Glutamatergic neuron (in vitro differentiated cells): ENCODE measurements at places on chromosomes 7 and 10. TPM values are rescaled to one million over a fixed set of nuclear protein-coding genes. Genes with fewer than 3 reads are reported as not detected.

GRCh38 chr7:8115547-8116402, 146.2 kb downstream of the ICA1 start:
- DNase-seq: no peak

DNA sequence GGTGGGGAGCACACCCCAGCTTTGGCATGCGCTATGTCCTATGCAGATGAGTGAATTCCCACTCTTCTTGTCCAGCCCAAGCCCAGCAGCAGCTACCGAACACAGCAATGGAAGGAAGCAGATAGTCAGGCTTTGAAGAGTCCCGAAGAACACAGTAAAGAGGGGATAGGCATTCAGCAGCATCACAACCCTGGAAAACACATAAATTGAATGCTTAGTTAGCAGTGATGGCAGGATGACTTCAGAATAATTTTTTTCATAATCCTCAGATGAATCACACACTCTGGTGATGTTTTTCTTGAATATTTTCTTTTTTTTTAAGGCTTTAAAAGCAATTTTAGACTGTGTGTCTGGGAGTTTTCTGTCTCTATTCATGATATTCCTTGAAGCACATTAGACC, 95.8 kb downstream of the CFAP58 start:
- DNase-seq: no peak

DNA sequence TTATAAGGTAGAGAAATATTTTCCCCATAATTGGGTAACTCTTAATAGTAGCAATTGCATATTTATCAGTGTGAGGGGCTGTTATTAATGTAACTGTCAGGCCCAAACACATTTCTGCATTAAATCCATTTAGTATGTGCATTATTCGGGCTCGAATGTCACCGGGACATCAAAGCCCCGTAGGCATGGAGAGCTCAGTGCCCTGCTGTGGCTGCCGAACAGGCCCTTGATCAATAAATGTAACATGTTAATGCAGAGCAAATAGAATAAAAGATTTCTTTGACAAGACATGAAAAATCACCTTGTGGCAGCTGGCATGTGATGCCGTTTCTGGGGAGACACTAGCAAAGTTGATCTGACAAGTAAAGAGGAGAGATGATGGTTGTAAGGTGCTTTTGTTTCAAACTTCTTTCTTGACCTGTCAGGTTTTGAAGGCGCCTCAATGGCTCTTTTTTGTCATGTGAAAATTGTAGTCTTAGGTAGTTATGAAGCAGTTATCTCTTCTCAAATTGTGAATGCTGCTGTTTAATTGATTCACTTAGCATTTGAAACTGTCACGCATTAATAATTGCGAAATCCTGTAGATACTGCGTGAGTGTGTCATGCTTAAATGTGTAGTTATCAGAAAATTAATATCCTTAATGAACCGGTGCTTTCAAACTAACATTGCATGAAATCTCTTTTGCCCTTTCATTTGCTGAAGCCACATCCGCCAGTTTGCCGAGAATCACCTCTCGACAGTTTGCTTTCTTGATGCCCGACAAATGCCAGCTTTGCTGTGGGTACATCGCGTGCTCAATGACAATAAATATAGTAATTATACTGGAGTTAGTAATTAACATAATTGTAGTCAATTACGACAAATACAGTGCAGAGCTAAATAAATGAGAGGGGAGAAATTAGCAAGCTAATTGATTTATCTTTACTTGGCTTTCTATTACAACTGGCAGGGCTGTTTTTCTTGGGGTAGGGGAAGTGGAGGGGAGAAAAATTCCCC, 19.5 kb downstream of the LRMDA start:
- DNase-seq: no peak

GRCh38 chr7:112404321-112404720, 45.9 kb upstream of the IFRD1 start:
- DNase-seq: no peak

DNA sequence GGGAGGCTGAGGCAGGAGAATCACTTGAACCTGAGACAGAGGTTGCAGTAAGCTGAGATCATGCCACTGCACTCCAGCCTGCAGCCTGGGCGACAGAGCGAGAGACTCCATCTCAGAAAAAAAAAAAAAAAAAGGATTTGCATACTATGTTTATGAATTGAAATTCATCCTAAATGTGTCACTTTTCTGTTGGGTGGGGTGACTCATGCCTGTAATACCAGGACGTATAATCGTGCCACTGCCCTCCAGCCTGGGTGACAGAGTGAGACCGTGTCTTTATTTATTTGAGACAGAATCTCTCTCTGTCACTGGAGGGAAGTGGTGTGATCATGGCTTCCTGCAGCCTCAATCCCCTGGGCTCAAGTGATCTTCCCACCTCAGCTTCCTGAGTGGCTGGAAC, 5.8 kb downstream of the ZNF212 start:
- DNase-seq: no peak

GRCh38 chr10:71082960-71083715, 129.2 kb upstream of the UNC5B start:
- DNase-seq: no peak

DNA sequence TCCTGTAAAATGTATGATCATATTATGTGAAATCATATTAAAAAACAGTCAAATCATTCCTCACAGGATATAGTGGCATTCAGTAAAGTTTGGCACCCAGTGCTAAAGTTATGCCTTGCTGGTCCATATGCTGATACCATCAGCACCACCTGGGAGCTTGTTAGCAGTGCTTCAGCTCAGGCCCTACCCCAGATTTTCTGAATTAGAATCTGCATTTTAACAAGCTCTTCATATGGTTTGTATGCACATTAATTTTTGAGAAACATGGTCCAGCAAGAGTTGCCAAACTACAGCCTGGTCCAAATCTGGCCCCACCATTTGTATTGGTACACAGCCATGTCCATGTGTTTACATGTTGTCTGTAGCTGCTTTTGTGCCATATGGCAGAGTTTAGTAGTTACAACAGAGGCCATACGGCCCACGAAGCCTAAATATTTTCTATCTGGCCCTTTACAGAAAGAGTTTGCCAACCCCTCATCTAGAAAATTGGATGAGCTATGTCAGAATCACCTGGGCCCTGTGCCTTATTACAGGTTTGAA, 30.1 kb downstream of the RAB18 start:
- no peak for DNase-seq

GRCh38 chr7:151062399-151063211, 3.2 kb downstream of the SLC4A2 start:
- DNase-seq: peak; percentile 91

- DNase-seq: no peak
Observed at GRCh38 chr7:41013117-41013516, 689.8 kb downstream of the INHBA start.

DNA sequence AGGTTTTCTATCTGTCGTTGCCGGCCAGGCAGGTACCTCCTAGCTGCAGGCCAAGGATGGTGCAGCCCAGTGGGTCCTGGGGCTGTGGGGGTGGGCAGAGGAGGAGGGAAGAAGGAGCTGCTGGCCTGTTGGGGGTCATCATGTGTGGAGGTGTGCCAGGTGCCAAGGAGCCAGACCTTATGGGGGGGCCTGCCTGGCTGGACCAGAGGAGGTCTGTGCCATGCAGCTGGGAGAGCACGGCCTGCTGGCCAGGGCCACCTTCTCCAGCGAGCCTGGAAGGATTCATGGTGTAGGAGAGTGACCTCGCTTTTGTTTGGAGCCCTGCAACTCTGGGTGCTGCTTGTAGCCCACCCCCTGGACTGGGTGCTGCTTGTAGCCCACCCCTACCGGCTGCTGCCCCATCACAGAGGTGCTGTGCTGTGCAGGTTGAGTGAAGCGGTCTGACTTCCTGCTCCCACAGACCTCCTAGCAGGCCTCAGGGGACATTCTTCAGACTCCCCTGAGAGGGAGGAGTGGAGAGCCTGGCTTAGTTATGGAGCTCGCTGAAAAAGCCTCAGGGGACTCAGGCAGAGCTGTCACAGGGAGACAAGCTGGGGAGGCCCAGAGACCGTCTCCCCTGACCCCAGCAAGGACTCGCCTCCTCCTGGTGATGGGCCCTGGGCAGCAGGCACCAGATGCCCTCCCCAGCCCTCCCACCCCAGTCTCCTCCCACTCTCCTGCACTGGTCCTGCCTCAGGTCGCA, 67.7 kb upstream of the AQP1 start:
- DNase-seq: no peak

DNA sequence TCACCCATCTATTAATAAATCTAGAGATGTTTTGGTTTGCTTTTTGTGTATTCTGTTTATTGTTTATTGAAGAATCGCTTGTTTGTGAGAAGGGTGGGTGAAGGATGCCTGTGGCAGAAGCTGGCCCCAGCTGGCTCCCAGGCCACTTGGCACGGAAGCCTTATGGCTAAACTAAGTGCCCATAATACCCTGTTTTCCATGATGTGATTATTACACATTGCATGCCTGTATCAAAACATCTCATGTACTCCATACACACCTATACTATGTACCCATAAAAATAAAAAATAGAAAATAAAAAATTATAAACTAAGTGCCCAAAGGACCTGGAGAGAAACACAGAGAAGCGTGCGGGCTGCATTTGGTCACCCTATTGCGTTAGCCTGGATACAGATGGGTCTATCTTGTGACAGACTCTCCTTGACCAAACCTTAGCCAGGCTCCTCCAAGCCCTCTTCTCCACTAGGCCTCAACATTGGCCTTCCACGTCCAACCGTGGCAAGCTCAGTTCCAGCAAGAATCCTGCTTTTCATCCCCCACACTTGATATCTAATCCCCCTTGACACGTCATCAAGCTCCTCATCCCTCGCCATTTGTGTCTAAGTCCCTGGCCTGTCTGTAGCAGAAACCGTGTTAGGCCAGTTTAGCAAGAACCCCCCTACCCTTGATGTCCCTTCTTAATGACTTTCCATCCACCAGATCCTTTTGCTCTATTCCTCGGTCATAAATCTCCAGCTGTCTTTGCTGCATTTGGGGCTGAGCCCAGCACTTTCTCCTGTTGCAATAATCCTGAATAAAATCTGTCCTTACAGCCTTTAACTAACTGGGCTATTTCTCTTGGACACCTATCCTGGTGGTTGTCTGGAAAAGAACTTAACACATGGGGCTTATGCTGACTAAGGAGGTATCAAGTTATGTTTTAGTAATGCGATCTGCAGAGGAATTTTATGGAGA, 245.2 kb downstream of the TNS3 start:
- no peak for DNase-seq

DNA sequence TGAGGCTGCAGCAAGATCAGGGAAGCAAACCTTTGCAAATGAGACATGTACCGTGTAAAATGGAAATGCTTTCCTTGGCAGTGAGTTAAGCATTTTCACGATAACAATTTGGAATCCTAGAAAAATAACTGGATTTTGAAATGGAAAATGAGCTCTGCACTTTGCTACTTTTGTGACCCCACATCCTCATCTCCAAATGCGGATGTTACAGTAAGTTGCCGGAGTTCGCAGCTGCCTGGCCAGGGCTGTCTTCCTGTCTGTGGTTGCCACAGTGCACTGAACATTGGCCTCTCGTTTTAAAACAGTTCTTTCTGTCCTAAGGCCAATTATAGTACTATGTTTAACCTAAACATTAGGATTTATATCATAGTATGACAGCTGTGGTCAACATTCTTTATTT, 136.2 kb upstream of the FZD8 start:
- no peak for DNase-seq

DNA sequence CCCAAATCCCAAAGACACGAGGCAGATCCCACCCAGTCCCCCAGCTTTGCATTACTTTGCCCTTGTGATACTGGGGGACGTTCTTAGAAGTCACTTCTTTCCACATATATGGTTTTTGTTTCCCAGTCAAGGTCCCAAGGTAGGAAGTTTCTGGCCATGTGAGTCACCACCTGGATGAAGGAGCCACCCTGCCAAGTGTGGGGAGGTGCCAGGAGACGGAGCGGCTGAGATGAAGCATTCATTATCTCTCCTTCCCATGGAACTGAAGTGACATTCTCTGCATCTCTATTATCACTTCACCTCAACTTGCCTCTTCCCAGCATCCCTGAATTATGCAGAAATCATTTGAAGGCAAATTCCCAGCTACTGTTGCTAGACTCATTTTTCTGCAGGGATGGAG, 136.2 kb upstream of the INSYN2A start:
- no peak for DNase-seq

- peak; percentile 50 for DNase-seq
Observed at GRCh38 chr7:109213081-109213480, 643.4 kb downstream of the DNAJB9 start.

DNA sequence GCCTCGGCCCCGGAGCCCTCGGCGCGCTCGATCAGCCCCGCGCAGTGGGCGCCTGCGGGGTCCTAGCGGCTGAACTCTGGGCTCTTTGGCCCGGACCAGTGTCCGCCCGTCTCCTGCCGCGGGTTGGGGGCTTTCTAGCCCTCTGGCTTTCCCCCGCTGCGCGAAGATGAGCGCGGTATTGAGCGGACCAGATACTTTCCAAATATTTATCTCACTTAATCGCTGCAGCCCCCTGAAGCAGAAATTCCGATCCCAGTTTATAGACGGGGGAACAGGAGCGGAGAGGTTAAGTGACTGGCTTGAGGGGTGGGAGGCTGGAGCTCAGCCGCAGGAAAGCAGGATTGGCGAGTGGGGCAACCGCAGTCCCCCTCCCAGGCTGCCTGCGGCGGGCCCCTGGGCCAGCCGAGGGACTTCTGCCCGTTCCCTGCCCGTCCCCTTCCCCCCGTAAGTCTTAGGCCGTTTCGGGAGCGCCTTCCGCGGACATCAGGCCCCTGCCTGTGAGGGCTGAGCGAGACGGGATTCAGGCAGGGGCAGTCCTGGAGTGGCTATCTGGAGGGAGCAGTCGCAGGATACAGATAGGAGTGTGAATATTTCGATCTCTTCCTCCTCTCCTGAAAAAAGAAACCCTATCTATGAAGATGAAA, 565 bp downstream of the STRIP2 start:
- DNase-seq: peak; percentile 76

- no peak for DNase-seq
Observed at GRCh38 chr10:72333112-72334015, 21.4 kb downstream of the DNAJB12 start.

SRGN gene
- not detected for total RNA-seq

RGR gene
- not detected for total RNA-seq

DPYSL4 gene
- 402 TPM for total RNA-seq

SFTPA1 gene
- not detected for total RNA-seq

SPDYE2B gene
- not detected for total RNA-seq

CLCN1 gene
- total RNA-seq: 0.56 TPM

TSPAN33 gene
- total RNA-seq: 6.6 TPM

DYNC1I1 gene
- 11.0 TPM for total RNA-seq

ANKRD7 gene
- not detected for total RNA-seq
